A549 treated with Hydrocortisone at 1 μM for 4 hours (cell line): ENCODE measurements at places on chromosomes 1 and 21. TPM values are rescaled to one million over a fixed set of nuclear protein-coding genes. Genes with fewer than 3 reads are reported as not detected.

Gene SPRR2F
- not detected in 5 replicates for total RNA-seq

Gene TRIM58
- total RNA-seq, result not detected in 5 replicates

Gene TTLL7
- total RNA-seq, result 2.8 to 4.2 TPM (median 3.2 TPM) in 5 replicates

Gene AIM2
- total RNA-seq, result not detected in 5 replicates

Gene LCE6A
- total RNA-seq, result not detected in 5 replicates

Gene PARK7
- total RNA-seq, result 327 to 388 TPM (median 355 TPM) in 5 replicates

Gene LEFTY1
- 0.37 to 1.6 TPM (median 1.2 TPM) in 5 replicates for total RNA-seq

Gene LCE2B
- not detected in 5 replicates for total RNA-seq

Gene HCN3
- 3.5 to 5.3 TPM (median 4.6 TPM) in 5 replicates for total RNA-seq

Gene TEX38
- 0.16 TPM in 1 of 5 replicates, not detected in the others for total RNA-seq
